ENCODE measurements at places on chromosomes 2 and 18.

- DNase-seq, result no peak
Measured at GRCh38 chr18:58618822-58619595, 9.9 kb downstream of the ALPK2 start.

DNA sequence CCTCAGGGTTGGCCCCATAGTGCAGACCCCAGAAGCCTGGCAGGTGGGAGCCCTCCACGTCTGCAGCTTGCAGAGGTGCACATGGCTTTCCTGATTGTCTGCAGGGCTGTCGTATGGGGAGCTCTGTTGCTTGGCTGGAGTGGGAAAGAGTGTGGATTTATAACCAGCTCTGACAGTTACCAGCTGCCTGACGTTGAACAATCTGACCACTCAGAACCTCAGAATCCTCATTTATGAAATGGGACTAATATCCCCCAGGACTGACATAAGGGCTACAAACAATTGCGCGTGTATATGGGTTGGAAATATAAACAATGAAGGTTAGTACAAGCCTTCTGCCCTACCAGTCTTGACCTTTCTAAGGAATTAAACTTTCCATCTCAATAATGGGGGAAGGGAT lies 13.9 kb upstream of the PXDN start:
- DNase-seq, result no peak

DNA sequence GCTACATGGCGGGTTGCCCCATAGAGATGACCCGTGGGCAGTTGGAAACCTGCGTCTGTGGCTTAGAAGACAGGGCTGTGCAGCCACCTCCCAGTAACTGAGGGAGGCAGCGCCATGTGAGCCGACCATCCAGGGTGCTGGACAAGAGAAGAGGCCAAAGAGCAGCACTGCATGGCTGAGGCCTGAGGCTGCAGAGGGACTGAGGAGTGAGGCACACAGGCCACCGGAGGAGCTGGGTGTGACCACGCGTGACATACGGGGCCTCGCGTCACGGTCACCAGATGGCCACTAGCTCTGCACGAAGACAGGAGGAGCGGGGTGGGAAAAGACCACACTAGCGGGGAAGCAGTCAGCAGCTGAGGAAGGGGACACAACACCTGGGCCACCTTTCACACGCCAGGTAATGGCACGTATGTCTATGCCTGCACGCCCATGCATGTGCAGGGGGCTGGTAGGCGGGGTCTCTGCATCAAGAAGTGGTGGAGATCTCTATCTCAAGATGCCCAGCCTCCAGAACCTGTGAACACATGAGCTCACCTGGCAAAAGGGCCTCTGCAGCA lies 61.4 kb downstream of the NDUFA10 start:
- no peak for DNase-seq

DNA sequence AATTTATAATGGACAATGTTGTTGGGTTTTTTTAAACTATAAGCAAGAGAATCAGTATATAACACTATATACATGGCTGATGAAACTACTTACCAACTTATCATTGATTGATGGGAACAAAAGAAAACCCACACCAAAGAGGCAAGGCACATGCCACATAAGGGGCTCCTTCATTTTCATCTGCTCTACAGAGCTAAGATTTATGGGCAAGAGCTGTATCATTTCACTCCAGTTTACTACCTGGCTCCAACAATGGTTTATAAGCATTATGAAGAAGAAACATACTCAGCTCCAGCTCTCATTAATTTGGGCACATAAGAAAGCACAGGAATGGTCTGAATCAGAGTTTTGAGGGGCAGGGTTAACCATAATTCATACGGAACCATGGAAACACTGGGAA lies 283.3 kb downstream of the AGPS start:
- no peak for DNase-seq

DNA sequence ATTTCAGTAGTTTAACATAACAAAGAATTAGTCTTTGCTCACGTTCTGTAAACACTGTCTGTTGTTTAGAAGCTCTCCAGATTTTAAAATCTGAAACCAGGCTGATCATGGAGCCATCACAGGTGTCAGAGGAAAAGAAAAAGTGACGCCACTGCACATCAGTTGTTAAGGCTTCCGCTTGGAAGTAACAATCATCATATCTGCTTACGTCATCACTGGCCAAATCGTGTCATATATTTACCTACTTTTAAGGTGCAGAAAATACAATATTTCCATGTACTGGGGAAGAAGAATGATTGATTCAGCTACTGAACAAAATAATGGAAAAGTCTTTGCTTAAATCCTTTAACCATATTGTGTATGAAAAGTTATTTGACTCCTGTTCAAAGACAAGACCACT lies 382.6 kb upstream of the MC4R start:
- DNase-seq, result no peak

DNA sequence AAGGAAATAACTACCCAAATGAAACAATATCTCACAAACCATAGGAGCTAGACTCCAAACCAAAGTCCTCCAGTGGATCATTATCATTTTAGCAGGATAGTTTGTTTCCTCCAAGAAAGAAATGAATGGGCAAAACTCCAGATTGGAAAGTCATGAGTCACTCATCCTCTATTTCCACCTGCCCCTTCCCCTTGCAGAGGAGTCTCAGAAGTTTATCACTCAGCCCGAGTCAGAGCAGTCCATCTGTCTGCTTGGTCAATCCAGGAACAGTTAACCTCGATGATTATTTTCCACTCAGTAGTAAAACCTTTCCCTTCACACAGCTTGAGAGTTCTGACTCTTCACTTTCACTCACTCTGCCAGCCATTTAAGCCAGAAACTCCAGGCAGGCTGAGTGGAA lies 462.2 kb downstream of the BCL11A start:
- no peak for DNase-seq

DNA sequence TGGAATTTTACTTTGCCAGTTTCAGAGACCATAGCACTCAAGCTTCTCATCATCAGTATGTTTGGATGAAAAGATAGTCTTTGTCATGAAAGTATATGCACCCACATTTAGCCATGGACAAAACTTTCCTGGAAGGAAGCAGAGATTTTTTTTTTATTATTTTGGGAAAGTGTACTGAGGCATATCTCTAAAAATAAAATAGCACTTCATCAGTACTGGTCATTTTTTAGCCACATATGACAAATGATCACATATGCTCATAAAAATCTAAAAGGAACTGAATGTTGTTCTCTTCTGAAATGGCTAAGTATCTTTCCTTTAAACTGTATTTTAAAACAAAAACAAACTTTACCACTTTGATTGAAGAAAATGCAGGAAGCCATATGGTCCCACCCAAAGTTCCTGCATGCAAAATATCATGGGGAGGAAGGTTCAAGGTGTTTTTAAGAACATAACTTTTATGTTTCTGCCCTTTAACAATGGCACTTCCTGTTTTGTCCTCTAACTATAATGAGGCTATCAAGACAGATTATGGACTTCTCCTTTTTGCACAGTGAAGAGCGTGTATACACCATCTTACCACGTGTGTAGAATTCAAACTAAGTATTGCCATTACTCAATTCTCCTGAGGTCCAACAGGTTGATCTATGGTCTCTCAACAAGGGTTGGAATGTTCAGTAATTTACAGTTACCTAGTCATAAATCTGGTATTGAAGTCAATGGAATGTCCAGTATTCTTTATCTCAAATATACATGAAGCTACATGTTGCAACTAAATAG lies 77.1 kb upstream of the SLC39A10 start:
- DNase-seq, result no peak

GRCh38 chr2:101516823-101517690 lies 42.1 kb upstream of the RFX8 start:
- no peak for DNase-seq

- no peak for DNase-seq
Measured at GRCh38 chr18:37266290-37266689, 299.3 kb downstream of the CELF4 start.

GRCh38 chr2:86235196-86235980 lies 36.1 kb downstream of the MRPL35 start:
- no peak for DNase-seq

DNA sequence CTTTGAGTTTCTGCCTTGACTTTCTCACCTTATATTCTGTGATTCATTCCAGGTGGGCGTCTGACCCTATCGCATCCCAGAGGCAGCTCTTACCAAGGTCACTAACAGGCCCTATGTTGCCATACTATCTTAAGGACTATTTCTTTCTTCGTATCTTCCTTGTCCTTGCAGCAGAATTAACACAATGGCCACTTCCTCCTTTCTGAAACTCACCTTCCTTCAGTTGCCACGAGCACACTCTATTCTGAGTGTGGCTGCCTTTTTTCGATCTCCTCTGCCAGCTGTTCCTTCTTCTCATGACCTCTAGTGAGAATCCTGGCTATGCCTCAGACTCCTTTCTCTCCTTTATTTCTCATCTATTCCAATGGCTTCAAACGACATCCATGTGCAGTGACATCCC lies 160.4 kb upstream of the CCDC195 start:
- no peak for DNase-seq

GRCh38 chr2:206079699-206080465 lies 6.1 kb downstream of the INO80D start:
- DNase-seq, result no peak

DNA sequence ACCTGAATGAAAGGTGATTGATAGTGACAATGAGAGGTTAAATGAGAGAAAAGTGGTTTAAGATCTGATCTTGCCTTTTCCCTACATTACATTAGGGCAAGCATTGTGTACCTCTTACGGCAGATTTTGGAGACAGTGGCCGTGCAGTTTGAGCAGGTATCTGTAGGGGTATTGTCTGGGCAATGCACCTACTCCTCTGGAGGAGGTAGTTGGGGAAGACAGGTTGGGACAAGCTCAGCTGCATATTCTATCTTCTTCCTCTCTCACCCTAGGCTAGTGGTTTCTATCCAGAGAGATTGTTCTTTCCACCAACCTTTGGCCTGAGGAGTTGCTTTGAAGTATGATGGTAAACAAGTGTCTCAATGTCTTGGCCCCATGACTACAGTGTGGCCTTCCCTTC lies 323.2 kb downstream of the CYP26B1 start:
- DNase-seq, result no peak
